ENCODE measurements at places on chromosomes 3 and 15.
A peak's percentile ranks its signal among the peaks of the same experiment; 100 is the strongest.

DNA sequence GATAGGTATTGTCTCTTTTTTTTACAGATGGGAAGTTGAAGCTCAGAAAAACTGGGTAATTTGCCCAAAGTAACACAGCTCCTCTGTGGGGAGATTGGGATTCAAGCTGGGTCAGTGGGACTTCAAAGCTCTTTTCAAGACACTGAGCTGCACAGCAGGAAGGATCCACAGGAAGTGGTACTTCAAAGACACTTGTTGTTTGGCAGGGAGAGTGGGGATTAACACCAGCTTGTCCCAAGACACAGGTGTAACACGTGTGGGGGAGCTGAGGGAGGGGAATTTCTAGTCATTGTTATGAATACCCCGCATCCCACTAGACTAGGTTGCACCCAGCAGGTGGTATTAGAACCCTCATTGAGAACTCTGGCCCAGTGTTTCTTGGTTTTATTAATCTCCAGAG, 116.0 kb downstream of the FOXB1 start:
- DNase-seq = no peak

DNA sequence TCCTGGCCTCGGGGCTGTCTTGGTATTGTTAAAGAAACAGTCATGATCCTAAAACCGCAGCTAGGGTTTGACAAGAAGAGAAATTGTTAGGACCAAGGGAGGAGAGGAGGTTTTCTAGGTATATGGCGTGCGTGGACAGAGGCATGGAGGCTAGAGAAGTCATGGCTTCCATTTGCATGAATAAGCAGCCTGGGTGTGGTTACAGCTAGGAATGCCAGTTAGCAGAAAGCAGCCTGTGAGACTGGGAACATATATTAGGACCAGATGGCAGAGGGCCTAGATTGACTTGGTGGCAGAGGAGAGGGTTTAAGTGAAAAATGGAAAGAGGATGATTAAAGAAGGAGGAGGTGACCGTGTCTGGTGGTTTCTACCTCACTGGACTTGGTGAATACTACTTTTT, 573.6 kb upstream of the ARRDC4 start:
- DNase-seq = no peak

DNA sequence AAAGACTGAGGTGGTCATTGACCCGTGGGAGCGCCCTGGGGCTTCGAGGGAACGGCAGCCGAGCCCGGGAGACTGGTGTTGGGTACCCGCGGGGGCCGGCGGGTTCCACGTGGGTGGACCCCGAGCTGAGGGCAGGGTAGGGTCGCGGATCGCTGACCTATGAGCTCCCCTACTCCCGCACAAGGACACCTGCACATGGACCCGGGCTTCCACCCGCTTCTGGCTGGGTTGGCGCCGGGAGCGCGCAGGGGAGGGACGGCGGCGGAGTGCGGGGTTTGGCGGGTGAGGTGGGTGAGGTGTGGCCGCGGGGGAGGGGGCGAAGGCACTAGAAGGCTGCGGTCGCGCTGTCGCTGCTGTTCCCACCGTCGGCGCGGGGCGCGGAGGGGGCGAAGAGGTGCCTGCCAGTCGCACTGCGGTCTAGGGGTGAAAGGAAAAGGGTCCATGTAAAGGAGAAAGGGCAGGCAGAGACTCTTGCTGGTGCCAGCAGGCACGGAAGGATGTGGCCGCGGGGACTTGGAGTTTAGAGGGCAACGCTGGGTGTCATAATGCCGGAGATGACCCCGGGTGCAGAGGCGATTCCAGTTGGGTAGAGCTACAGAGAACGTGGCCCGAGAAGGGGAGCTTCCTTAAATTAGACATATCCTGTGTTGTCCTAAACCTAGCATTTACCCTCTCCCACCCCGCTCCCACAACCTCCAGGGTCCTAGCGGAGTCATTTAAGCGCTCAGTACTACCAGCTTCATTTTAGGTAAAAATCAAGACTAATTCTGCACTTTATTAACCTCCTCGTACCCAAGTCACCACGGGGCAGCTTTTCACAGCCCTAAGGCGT, 245.9 kb upstream of the TOPAZ1 start:
- no peak for DNase-seq

DNA sequence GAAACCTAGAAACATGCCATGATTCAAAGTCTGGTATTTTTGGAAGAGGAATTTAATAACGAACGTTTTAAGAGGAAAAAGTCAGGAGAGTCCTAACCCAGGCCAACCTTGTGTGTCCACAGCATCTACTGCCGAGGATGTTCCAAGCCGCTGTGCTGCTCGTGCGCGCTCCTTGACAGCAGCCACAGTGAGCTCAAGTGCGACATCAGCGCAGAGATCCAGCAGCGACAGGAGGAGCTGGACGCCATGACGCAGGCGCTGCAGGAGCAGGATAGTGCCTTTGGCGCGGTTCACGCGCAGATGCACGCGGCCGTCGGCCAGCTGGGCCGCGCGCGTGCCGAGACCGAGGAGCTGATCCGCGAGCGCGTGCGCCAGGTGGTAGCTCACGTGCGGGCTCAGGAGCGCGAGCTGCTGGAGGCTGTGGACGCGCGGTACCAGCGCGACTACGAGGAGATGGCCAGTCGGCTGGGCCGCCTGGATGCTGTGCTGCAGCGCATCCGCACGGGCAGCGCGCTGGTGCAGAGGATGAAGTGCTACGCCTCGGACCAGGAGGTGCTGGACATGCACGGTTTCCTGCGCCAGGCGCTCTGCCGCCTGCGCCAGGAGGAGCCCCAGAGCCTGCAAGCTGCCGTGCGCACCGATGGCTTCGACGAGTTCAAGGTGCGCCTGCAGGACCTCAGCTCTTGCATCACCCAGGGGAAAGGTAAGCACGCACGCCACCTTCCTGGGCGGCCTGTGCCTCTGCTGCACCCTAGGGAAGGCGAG, 28.4 kb downstream of the PML start:
- no peak for DNase-seq

GRCh38 chr3:115652738-115653137, 29.4 kb downstream of the GAP43 start:
- DNase-seq = no peak

- DNase-seq = no peak
Observed at GRCh38 chr3:132509096-132509495, 88.0 kb upstream of the ACKR4 start.

DNA sequence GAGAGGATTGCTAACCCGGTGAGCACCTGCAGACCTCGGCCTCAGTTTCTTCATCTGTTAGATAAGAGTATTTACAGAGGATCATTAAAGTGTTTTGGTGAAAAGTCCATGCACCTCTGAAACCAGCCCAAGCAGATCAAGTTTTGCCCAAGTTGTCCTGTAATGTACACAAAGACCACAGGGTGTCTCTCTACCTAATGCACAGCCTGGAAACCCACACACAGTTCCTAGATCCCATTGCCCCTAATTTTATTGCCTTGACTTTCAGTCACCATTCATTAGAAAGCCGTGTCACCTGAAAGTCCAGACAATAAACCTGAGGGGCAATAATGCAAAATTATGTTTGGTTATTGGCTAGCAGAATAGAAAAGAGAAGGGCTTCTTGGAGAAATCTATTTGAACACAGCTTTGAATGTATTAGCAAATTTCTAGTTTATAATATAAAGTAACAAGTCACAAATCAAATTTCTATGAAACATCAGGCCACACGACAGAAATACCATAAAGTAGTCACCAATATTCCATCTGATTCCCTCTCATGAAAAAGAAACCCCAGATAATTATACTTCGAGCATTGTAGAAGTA, 161.3 kb upstream of the SLC2A2 start:
- peak; percentile 15 for DNase-seq

- no peak for DNase-seq
Observed at GRCh38 chr3:37598808-37599581, 262.7 kb upstream of the CTDSPL start.

DNA sequence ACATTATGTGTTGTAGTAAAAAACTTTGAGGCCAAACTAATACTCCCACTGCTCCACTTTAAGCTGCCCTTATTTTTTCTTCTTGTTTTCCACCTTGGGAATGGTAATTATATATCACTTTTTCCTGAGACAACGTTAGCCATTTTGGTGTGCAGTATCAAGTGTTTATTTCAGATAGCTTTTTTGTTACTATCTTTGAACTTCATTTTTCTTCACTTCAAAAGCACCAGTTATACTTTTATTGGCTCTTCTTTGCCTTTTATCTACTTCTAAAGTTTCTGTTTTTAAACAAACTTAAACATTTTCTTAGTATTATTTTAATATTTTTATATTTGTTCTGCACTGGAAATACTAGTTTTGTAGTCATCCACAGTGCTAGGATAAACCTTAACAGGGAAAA, 6.5 kb downstream of the TOPAZ1 start:
- no peak for DNase-seq

GRCh38 chr3:52792961-52793695, 1.5 kb upstream of the ITIH3 start:
- no peak for DNase-seq

DNA sequence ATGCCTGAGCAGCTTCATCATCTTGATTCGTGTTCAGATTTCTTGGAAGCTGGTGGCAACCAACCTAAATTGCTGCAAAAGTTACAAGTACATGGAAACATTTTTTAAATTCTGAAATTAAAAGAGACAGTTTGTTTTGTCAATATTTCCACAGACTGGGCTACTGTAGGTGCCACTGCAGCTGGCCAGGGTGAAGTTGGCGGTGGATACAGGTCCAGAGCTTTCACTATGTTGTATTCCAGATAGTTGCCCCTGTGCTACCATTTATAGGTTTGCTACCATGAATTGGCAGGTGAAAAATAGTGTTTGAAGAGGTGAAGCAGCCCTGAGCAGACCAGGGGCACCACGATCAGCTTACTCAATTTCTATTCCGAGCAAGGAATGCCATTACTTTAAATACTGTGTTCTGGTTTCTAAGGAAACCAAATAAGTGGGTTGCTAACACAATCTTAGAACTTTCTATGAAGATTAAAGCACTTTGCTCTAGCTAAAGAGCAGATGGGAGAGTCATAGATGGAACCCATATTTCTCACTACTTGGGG, 21.2 kb upstream of the SHC4 start:
- no peak for DNase-seq

DNA sequence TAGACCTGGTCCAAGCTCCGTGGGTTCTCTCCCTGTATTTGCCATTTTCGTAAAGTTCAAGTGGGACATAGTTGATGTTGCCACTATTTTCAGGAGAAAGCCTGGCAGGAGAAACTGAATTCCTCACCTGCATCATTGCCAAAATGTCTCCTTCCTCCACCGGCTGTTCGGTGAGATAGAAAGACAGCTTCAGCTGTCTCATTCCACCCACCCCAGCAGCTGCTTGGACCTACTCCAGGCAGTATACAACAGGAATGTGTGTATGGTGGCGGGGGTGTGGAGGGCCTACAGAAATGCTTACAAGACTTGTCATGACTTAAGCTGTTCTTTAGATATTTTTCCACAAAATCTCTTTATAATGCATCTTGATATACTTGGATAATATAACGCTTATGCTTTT, 132.7 kb upstream of the RAP2B start:
- DNase-seq = no peak

GRCh38 chr3:22129101-22129500, 378.1 kb upstream of the ZNF385D start:
- DNase-seq = no peak

- DNase-seq = no peak
Observed at GRCh38 chr3:49628249-49628648, 45.9 kb upstream of the APEH start.

Measured in progenitor cell of endocrine pancreas (in vitro differentiated cells).